ENCODE measurements at places on chromosomes 5 and 9.

- DNase-seq, result no peak
These were observed 584 bp downstream of the LMAN2 start for GRCh38 chr5:177350776-177351391.

GRCh38 chr9:135294836-135295235 lies 184.7 kb upstream of the PPP1R26 start:
- no peak for DNase-seq

GRCh38 chr5:169011451-169011850 lies 289.5 kb downstream of the SLIT3 start:
- DNase-seq, result no peak

DNA sequence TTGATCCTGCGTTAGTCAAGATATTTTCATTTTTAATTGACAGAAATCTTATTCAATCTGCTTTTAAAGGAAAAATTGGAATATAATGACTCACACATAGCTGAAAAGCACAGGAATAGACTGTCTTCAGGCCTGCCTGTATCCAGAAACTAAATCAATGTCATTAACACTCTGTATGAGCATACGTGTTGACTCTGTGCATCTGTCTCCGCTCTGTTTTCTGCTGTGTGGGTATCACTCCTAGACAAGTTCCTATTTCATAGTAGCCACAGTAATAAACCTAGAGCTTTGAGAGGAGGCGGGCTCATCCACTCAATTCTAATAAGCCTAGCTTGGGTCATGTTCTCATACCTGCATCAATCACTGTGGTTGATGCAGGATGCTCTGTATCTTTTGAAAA lies 267.6 kb downstream of the KCTD16 start:
- DNase-seq, result peak; percentile 8

DNA sequence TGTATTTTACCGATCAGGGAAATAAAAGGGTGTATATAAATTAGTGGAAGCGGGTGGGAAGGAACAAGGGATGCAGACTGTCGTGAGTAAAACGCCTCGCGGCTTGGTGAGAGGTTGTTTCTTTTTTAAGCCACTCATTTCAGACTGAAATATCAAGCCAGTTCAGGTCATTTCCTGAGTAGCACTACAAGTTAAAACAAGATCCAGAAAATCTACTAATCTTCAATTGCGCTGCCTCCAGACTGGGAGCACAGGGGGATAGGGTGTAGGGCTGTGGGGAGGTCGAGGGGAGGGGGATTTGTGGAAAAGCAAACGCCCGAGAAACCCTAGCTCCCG lies 140.8 kb downstream of the TSSK1B start:
- DNase-seq, result no peak

DNA sequence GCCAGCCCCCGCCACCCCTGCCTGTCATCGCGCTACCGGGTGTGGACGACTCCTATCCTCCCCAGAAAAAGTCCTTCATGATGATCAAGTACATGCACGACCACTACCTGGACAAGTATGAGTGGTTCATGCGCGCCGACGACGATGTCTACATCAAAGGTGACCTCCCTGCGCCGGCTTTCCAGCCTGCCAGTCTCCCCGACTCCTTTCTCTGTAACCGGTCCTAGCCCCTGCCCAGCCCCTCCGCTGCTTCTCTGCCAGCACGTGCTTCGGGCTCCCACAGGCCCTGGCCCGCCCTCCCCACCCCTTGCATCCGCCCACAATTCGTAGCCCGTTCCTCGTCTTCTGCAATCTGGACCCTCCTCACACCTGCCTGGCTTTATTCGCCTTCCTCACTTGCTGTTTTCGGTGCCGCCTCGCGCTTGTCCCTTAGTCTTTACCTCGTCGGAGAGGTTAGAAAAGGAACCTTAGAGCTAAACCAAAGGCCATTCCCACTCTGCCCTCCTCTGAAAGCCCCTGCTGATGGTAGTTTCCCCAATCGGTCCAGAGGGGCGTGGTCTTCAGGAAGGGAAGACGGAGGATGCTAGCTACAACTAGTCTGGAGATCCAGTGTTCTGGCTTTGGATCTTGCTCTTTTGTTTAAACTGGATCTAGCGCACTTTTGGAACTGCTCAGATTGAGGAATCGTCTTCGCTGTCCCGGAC lies 1.4 kb downstream of the CHSY3 start:
- peak; percentile 45 for DNase-seq

GRCh38 chr5:143019157-143019556 lies 249.0 kb downstream of the ARHGAP26 start:
- DNase-seq, result no peak

DNA sequence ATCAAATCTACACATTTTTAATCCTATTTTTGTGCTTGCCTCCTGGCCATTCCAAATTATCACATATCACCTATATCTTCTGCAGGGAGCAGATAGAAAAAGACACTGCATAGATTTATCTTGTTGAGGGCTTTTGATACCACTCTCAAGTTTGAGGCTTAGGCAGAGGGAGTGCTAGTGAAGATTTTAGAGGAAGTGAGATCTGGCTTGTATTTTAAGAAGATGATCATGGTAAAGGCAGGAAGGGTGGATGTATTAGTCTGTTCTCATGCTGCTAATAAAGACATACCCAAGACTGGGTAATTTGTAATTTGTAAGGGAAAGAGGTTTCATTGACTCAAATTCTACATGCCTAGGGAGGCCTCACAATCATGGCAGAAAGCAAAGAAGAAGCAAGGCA lies 220.9 kb upstream of the TUT7 start:
- no peak for DNase-seq

GRCh38 chr9:2158766-2159430 lies 143.8 kb downstream of the SMARCA2 start:
- no peak for DNase-seq

- peak; percentile 2 for DNase-seq
These were observed 12.6 kb upstream of the LPCAT1 start for GRCh38 chr5:1536322-1536845.

- DNase-seq, result no peak
These were observed 572.1 kb downstream of the TLE4 start for GRCh38 chr9:80143899-80144298.

- DNase-seq, result no peak
These were observed 124.1 kb upstream of the STC2 start for GRCh38 chr5:173452119-173452905.

DNA sequence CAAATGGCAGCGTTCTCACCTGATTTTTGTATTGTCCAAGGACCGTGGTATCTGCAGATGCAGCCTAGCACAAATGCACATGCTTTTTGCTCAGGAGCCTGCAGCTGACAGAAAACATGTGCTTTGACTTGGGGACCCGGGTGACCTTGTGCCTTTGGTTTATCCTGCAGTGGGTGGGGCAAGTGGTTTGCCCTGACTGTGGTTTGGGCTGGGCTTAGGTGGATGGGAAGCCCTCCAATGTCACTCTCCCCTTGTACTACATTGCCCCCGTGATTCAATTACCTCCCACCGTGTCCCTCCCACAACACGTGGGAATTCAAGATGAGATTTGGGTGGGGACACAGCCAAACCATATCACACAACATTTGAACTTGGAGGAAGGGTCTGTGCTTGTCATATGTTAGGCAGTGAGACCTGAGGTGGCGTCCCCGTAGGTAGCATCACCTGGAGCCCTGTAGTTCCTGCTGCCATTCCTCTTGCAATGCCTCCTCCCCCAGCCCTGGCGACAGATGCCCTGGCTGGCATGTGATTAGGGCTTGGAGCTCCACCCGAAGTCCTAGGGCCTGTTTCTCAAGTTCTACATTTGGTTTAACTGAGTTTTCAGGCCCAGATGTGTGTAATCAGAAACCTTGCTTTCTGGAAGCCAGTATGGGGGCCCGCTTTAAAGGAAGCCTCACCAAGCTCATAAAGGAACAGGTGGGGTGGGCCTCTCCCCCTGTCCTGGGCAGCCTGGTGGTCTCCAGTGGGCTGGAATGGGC lies 2.1 kb downstream of the ANKRD33B start:
- no peak for DNase-seq

- no peak for DNase-seq
These were observed 926.3 kb upstream of the ARRDC3 start for GRCh38 chr5:92309336-92309991.

- DNase-seq, result no peak
These were observed 401.4 kb upstream of the IRX1 start for GRCh38 chr5:3194271-3194670.

DNA sequence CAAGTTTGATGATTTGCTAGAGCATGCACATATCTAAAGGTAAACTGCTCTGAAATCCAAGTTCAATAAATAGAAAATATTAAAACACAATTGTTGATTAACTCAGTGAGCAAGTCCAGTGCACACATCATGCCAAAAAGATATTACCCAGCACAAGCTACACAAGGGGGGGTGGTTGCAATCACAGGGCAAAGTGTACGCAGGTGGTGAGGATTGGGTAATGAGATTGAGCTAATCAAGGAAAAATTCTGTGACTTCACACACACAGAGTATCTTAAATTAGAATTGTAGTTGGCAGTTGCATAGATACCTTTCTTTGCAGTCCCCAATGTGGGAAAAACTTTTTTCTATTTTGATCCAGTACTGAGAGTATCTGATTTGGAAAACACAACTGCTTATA lies 156.1 kb upstream of the NTRK2 start:
- no peak for DNase-seq

DNA sequence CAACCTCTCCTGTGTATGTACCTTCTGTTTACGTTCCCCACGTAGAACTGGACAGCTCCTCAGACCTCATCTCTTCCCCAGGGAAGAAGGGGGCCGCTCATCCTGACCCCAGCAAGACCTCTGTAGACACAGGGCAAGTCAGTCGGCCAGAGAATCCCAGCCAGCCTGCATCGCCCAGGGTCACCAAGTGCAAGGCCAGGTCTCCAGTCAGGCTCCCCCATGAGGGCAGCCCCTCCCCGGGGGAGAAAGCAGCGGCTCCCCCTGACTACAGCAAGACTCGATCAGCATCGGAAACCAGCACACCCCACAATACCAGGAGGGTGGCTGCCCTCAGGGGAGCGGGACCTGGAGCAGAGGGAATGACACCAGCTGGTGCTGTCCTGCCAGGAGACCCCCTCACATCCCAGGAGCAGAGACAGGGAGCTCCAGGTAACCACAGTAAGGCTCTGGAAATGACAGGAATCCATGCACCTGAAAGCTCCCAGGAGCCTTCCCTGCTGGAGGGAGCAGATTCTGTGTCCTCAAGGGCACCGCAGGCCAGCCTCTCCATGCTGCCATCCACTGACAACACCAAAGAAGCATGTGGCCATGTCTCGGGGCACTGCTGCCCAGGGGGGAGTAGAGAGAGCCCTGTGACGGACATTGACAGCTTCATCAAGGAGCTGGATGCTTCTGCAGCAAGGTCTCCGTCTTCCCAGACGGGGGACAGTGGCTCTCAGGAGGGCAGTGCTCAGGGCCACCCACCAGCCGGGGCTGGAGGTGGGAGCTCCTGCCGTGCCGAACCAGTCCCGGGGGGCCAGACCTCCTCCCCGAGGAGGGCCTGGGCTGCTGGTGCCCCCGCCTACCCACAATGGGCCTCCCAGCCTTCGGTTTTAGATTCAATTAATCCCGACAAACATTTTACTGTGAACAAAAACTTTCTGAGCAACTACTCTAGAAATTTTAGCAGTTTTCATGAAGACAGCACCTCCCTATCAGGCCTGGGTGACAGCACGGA lies 86.7 kb downstream of the GOLPH3 start:
- no peak for DNase-seq

- no peak for DNase-seq
These were observed 1187.6 kb downstream of the CDH12 start for GRCh38 chr5:21665524-21665923.

GRCh38 chr5:52063186-52063585 lies 679.9 kb downstream of the ISL1 start:
- no peak for DNase-seq

DNA sequence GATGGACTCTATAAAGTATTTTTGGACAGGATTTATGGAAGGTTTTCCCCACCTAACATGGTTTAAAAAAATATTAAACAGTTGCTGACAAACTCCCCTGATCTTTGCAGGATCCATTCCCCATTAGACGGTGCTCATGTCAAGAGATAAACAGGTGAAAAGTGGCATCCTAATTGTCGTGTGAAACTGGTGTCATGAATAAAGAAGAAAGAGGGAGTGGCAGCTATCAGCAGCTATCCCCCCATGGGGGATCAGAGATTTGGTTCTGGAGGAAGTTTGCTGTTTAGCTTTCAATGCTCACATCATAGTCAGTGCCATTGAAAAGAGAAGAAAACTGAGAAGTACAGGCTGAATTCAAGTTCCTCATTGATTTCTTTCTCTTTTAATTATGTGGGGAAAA lies 329.3 kb upstream of the BRINP1 start:
- DNase-seq, result no peak

GRCh38 chr5:54705994-54706653 lies 188.6 kb downstream of the SNX18 start:
- no peak for DNase-seq

All from head of caudate nucleus (tissue), 42 donors.